SJSA1 (cell line): ENCODE measurements at places on chromosomes 4 and X. TPM values are rescaled to one million over a fixed set of nuclear protein-coding genes. Genes with fewer than 3 reads are reported as not detected.

- DNase-seq = no peak
- H3K27me3 ChIP-seq = no peaks in the 10 kb centered on the region
- H3K4me3 ChIP-seq = no peak overlapping the region
Observed at GRCh38 chrX:137166591-137166990, 132.8 kb upstream of the GPR101 start.

DNA sequence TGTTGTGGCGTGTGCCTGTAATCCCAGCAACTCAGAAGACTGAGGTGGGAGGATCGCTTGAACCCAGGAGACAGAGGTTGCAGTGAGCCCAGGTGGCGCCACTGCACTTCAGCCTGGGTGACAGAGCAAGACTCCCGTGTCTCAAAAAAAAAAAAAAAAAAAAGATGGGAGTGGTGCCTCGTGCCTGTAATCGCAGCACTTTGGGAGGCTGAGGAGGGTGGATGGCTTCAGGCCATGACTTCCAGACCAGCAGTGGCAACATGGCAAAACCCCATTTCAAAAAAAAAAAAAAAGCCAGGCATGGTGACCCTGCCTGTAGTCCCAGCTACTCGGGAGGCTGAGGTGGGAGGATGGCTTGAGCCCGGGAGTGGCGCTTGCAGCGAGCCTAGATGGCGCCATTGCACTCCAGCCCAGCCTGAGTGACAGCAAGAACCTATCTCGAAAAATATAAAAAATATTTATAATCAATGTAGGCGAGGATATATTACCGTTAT is 27.0 kb downstream of the EIF2S3 start:
- no peaks in the 10 kb centered on the region for H3K36me3 ChIP-seq
- H3K4me3 ChIP-seq = no peak overlapping the region
- peak; percentile 70 for DNase-seq
- no peak overlapping the region for H3K27ac ChIP-seq

IBSP gene
- total RNA-seq = 0.19 and 0.21 TPM in 2 replicates

CT47B1 gene
- not detected in 2 replicates for total RNA-seq

TIMP1 gene
- 245 and 330 TPM in 2 replicates for total RNA-seq

DNA sequence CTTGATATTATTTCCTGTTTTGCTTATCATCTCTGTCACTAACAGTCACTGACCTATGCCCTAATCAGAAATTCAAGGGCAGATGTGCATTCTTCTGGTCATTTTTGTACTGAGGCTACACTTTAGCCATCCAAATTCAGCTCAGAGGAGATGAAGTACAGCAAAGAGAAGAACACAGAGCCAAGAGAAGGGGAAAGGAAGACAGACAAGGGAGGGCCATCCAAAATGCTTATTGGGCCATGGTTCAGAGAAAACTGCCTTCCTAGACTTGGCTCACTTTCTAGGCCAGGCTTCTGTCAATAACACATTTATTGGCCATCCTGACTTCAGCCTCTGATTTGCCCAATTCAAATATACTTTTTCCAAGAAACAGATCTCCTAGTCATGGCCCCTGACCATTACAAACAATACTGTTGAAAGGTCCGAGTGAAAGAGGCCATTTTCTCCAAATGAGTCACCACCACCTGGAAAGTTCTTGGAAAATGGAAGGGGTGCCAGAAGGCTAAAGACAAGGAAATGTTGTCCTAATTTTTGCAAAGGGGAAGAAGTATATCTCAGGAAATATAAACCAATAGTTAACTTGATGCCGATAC is 56.4 kb downstream of the DCX start:
- no peak overlapping the region for H3K4me3 ChIP-seq
- no peak for DNase-seq
- H3K4me1 ChIP-seq = no peaks in the 10 kb centered on the region
- no peak overlapping the region for H3K27ac ChIP-seq
- no peaks in the 10 kb centered on the region for H3K36me3 ChIP-seq

NALF2 gene
- not detected in 2 replicates for total RNA-seq

GRCh38 chrX:131607792-131608369 is 64.0 kb downstream of the OR13H1 start:
- H3K4me3 ChIP-seq = no peak overlapping the region
- no peaks in the 10 kb centered on the region for H3K4me1 ChIP-seq
- no peaks in the 10 kb centered on the region for H3K36me3 ChIP-seq
- no peaks in the 10 kb centered on the region for H3K27me3 ChIP-seq
- DNase-seq = no peak

- H3K27me3 ChIP-seq = no peaks in the 10 kb centered on the region
- no peak for DNase-seq
- H3K27ac ChIP-seq = no peak overlapping the region
- H3K4me3 ChIP-seq = no peak overlapping the region
Observed at GRCh38 chrX:40383360-40383759, 197.4 kb upstream of the ATP6AP2 start.

RHOXF2 gene
- total RNA-seq = not detected in 2 replicates

TRAPPC2 gene
- 14.3 and 33.7 TPM in 2 replicates for total RNA-seq

GRCh38 chrX:51332188-51332942 is at the start of gene NUDT10:
Gene NUDT10 (plus strand): TSS chrX:51332822. CDS start chrX:51332966, 144 bp downstream.
- H3K4me3 ChIP-seq = peak within 1 kb of the TSS; percentile 40
- H3K36me3 ChIP-seq = no peaks in the 10 kb centered on the region
- no peaks in the 10 kb centered on the region for H3K27me3 ChIP-seq
- DNase-seq = peak; percentile 52

GRCh38 chr4:4225915-4226605 is 669 bp downstream of the OTOP1 start:
- peaks cover 14% of the 10 kb centered on the region for H3K27me3 ChIP-seq
- no peak for DNase-seq
- no peaks in the 10 kb centered on the region for H3K4me1 ChIP-seq
- no peak overlapping the region for H3K4me3 ChIP-seq
- H3K36me3 ChIP-seq = no peaks in the 10 kb centered on the region

PPP2R3B gene
- 23.8 and 28.3 TPM in 2 replicates for total RNA-seq

GRCh38 chr4:7190691-7191545 is 1.4 kb upstream of the SORCS2 start:
- H3K36me3 ChIP-seq = no peaks in the 10 kb centered on the region
- no peak for DNase-seq
- H3K4me3 ChIP-seq = no peak overlapping the region
- H3K4me1 ChIP-seq = 0 out of 2 replicates have a peak, but pooled peaks cover 3% of the 10 kb centered on the region
- H3K27me3 ChIP-seq = peaks cover 11% of the 10 kb centered on the region

AFF2 gene
- 0.13 TPM in 1 of 2 replicates, not detected in the other for total RNA-seq

GPR173 gene
- 0.19 and 0.42 TPM in 2 replicates for total RNA-seq

GRCh38 chrX:67613996-67614395 is 70.2 kb downstream of the AR start:
- H3K27me3 ChIP-seq = no peaks in the 10 kb centered on the region
- H3K4me1 ChIP-seq = peaks cover 43% of the 10 kb centered on the region
- no peak overlapping the region for H3K4me3 ChIP-seq
- DNase-seq = no peak
- no peaks in the 10 kb centered on the region for H3K36me3 ChIP-seq

SPIN4 gene
- 13.3 and 21.7 TPM in 2 replicates for total RNA-seq

GRCh38 chrX:40127052-40127451 is 29.3 kb upstream of the BCOR start:
- no peaks in the 10 kb centered on the region for H3K27me3 ChIP-seq
- H3K27ac ChIP-seq = no peak overlapping the region
- no peak overlapping the region for H3K4me3 ChIP-seq
- no peaks in the 10 kb centered on the region for H3K36me3 ChIP-seq

ELF4 gene
- 20.4 and 26.7 TPM in 2 replicates for total RNA-seq

GRCh38 chrX:113305496-113305895 is 464.9 kb upstream of the AMOT start:
- no peaks in the 10 kb centered on the region for H3K27me3 ChIP-seq
- H3K36me3 ChIP-seq = no peaks in the 10 kb centered on the region

DNA sequence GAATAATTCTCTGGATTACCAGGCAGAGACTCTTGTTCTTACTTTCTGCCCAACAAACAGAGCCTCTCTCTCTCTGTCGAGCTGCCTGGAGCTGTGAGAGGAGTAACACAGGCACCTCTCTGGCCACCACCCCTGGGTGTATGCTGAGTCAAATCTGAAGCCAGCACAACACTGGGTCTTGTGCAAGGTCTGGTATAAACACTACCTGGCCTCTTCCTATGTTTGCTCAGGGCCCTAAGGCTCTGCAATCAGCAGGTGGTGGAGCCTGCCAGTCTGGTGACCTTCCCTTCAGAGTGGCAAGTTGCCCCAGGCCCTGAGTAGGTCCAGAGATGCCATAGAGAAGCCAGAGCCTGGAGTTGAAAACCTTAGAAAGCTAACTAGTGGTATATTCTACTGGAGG is 139.9 kb downstream of the CPXCR1 start:
- H3K27me3 ChIP-seq = no peaks in the 10 kb centered on the region
- no peaks in the 10 kb centered on the region for H3K36me3 ChIP-seq
- no peak for DNase-seq
- H3K4me1 ChIP-seq = no peaks in the 10 kb centered on the region
- no peak overlapping the region for H3K4me3 ChIP-seq
- no peak overlapping the region for H3K27ac ChIP-seq

MAP9 gene
- total RNA-seq = 2.9 and 3.1 TPM in 2 replicates

LARP7 gene
- total RNA-seq = 42.5 and 50.0 TPM in 2 replicates

- no peak for DNase-seq
- H3K4me1 ChIP-seq = no peaks in the 10 kb centered on the region
- no peaks in the 10 kb centered on the region for H3K36me3 ChIP-seq
- no peak overlapping the region for H3K27ac ChIP-seq
- H3K4me3 ChIP-seq = no peak overlapping the region
- H3K27me3 ChIP-seq = no peaks in the 10 kb centered on the region
Observed at GRCh38 chr4:147173797-147174432, 228.3 kb upstream of the TTC29 start.

PITX2 gene
- total RNA-seq = 20.6 and 21.7 TPM in 2 replicates

DNA sequence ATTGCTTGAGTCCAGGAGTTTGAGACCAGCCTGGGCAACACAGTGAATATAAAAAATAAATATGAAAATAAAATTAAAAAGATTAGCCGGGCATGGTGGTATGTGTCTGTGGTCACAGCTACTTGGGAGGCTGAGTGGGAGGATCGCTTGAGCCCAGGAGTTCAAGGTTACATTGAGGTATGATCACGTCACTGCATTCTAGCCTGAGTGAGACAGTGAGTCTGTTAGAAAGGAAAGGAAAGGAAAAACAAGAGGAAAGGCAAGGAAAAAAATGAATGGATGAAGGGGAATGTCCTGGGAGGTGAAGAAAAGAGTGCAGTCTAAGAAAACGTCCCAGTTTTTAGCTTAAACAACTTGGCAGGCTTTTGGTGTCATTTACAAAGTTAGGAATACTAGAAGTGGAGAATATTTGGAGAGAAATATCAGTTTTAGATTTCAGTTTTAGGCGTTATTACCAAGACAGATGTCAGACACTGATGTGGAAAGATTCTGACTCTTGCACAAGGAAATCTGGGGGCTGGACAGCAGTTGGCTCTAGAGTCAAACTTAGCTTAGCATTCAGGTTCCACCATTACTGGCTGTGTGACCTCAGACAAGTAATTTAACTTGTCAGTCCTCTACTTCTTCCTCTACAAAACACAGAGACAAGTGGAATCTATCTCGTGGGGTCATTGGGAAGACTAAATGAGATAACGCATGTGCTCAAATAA is 139.0 kb downstream of the TSPAN5 start:
- no peak overlapping the region for H3K4me3 ChIP-seq
- H3K27me3 ChIP-seq = no peaks in the 10 kb centered on the region
- DNase-seq = peak; percentile 60

KCTD8 gene
- not detected in 2 replicates for total RNA-seq

DNA sequence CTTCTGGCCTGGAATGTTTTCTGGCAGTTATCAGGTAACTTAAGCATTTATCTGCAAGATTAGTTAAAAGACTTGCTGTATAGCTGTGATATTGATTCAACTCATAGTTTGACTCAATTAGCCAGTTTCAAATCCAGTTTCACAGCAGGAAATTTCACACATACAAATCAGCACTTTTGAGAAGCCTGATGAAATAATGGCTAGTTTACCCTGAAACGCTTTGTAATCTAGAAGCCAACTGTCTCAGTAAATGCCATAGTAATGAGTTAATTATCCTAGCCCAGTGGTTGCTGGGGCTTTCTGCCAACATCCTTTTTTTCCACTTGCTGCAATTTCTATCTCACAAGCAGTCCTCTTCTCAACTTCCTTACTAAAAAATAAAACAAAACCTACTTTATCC is 53.1 kb downstream of the ARHGEF38 start:
- H3K27ac ChIP-seq = no peak overlapping the region
- H3K36me3 ChIP-seq = no peaks in the 10 kb centered on the region
- H3K4me3 ChIP-seq = no peak overlapping the region
- no peaks in the 10 kb centered on the region for H3K27me3 ChIP-seq
- H3K4me1 ChIP-seq = no peaks in the 10 kb centered on the region
- no peak for DNase-seq
